ENCODE measurements at places on chromosomes 1 and 21.
A peak's percentile ranks its signal among the peaks of the same experiment; 100 is the strongest.

GRCh38 chr1:33735624-33736023, 128.3 kb upstream of the HMGB4 start:
- no peak for DNase-seq

GRCh38 chr1:9037476-9038337, 11.5 kb upstream of the SLC2A7 start:
- no peak for DNase-seq

- DNase-seq = no peak
These were observed 327.9 kb downstream of the CAMTA1 start for GRCh38 chr1:7113136-7113535.

DNA sequence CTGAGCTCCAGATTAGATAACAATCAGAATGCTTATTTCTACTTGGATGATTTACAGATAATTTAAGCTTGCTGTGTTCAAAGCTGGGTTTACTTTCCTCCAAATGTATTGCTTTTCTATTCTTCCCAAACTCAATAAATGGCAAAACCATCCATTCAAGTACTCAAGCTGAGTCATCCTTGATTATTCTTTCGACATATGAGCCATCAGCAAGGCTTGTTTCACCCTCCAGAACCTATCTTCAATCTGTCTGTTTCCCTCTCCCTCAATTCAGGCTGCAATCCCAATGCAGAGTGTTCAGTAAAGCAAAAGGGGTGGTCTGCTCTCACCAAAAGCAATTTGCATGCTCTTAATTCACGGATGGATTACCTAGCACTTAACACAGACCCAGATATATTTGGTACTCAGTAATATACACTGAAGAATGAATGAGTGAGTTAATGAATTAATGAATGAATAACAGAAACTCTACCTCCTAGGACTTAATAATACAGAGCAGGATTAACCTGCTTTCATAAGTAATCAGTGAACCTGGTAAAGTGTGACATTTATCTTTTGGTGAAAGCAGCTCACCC, 41.9 kb downstream of the DDR2 start:
- DNase-seq = no peak

- DNase-seq = peak; percentile 44
These were observed 68.3 kb downstream of the ADSS2 start for GRCh38 chr1:244383278-244383884.

DNA sequence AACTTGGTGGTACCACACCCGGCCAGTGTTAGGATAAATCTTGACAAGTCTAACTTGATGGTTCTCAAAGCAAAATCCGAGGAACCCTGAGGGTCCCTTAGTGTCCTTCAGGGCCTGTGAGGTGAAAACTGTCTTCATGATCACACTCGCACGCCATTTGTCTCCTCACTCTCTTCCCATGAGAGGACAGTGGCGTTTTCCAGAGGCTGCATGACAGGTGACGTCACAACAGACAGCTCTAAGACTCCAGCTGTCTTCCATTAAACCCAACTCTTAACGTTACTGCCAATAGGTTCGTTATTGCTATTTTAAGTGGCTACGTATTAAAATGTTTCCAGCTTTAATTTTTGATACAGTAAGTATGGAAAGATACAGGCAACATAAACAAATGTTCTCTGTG, 13.8 kb downstream of the CFAP74 start:
- DNase-seq = no peak

DNA sequence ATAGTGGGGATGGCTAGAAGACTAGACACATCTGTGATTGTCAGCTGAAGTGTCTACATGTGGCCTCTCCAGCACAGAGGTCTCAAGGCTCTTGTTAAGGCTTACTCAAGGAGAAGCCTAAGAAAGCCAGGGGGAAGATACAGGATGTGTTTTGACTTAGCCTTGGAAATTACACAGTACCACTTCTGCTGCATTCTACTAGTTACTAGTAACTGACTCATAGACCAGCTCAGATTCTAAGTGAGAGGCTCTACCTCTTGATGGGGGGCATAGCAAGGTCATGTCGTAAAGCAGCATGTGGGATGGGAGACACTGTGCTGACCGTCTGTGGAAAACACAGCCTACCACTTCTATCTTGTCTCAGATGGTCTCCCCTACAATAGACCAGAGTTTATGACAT, 99.5 kb downstream of the UBE2U start:
- DNase-seq = no peak

Measured in osteocyte (in vitro differentiated cells).